ENCODE measurements at places on chromosomes 5 and 9.

GRCh38 chr9:108837530-108837929 lies 18.3 kb downstream of the ACTL7B start:
- no peak for DNase-seq

GRCh38 chr9:3478549-3478953 lies 47.2 kb downstream of the RFX3 start:
- DNase-seq, result no peak

DNA sequence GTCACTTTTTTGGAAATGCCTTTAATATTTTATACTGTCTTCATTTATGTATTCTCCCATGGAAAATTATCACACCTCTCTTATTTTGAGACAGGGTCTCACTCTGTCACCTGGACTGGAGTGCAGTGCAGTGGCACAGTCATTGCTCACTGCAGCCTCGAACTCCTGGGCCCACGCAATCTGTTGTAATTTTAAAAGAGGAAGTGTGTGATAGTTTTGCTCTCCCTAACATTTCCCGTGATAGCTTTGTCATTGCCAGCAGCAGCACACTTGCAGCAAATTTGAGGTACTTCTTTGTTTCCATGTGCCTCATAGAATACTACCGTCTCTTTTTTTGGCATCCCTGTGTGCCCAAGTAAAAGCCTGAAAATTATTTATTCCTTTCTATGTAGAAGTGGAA lies 103.5 kb downstream of the RNF180 start:
- DNase-seq, result no peak

DNA sequence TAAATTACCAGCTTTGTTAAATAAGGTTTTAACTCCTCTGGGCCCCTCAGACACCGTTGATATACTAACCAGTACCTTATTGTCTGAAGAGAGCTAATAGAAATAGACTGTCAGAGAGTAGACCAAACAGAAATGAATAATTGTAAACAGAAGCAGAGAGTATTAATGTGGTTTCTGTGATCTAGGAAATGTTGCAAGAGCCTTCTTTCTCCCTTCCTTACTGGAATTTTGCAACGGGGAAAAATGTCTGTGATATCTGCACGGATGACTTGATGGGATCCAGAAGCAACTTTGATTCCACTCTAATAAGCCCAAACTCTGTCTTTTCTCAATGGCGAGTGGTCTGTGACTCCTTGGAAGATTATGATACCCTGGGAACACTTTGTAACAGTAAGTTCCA lies 5.1 kb downstream of the TYRP1 start:
- no peak for DNase-seq

GRCh38 chr5:54746346-54746745 lies 228.8 kb downstream of the SNX18 start:
- DNase-seq, result no peak

GRCh38 chr5:169710675-169711074 lies 73.6 kb downstream of the DOCK2 start:
- DNase-seq, result no peak

DNA sequence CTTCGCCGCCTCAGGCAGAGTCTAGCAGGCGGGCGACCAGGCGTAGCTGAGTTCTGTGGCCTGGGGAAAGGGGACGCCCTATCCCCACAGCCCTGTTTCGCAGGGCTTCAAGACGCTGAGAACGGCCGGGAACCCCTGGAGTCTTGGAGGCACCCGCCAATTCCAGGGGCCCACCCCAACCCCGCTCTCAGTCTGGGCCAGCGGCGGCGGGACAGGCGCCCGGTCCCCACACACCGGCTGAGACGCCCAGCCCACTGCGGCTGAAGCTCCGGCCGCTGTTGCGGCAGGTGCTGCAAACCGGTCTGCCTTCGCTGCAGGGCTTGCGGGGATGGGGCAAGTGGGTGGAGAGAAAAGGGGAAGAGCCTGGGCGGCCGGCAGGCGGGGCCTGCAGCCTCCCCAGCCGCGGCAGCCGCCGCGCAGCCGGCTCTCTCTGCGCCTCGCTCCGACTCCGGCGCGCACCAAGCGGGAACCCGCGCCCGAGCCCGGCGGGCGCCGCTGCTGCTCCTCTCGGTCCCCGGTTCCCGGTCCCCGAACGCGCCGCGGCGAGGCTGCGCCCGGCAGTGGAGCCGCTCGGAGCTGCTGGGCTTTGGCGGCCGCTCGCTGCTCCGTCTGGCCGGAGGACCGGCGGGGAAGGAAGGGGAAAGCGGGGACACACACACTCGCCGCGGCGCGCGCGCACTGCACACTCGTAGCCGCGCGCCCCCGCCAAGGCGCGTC lies at the start of gene PIP5K1B:
Gene PIP5K1B (plus strand): TSS at position 427 of the 717 bp plus-strand sequence. CDS start 117,375 bp downstream, outside the sequence.
- no peak for DNase-seq

DNA sequence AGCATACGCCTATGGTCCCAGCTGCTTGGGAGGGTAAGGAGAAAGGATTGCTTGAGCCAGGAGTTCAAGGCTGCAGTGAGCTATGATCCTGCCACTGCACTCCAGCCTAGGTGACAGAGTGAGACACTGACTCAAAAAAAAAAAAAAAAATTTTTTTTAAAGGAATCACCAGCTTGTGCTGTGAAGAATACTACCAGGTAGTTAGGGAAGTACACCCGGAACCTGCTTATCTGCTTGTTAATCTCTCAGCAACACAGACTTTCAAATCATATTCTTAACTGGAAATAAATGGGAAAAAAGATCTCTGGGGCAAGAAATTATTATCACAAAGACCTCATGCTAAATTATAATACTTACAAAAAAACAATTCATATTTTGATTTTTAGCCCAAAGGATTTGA lies 26.4 kb upstream of the PRRC2B start:
- DNase-seq, result no peak

GRCh38 chr9:123470121-123470782 lies 114.3 kb downstream of the CRB2 start:
- DNase-seq, result no peak

GRCh38 chr5:103101079-103101750 lies 18.7 kb downstream of the GIN1 start:
- no peak for DNase-seq

DNA sequence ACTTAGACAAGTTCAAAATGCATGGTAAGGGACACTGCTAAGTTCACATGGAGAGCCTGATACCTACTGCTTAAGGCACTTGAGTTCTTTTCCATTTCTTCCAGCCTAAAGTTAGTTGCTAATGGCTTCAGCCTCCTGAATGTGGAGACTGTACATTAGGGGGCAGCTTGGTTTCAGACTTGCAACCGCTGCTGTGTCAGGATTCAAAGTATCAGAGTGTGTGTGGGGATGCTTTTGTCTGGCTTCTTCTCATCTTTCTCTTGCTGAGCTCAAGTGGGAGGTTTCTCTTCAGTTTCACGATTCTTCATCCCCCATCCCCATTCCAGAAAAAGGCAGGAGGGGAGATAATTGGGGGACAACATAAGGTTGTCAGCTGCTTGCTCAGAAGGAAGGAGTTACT lies 49.4 kb downstream of the ATP10B start:
- DNase-seq, result no peak

DNA sequence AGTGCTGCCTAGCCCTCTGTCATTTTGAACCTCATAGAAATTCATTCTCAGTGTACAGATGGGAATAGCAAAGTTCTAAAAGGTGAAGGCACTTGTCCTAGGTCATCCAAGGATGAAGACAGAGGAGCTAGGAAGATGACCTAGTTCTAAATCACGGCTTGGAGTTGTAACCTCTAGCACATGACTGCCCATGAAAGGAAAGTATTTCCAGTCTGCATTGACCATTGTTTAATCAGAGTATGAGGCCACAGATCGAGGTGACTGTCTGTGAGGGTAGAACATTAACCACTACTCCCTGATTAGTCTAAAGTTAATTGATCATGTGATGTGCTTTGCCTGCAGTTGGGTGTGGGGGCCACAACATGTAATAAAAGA lies 674 bp upstream of the TNFSF15 start:
- DNase-seq, result no peak

GRCh38 chr9:84368601-84369000 lies 28.0 kb upstream of the SLC28A3 start:
- no peak for DNase-seq
